Stimulated activated CD8-positive, alpha-beta memory T cell treated with anti-CD3 and anti-CD28 coated beads, Interleukin-4, amount 100 ng/mL, for 1 hour (primary cell): ENCODE measurements at places on chromosomes 7 and 10.

GRCh38 chr10:80137031-80137862 is 4.7 kb downstream of the PLAC9 start:
- DNase-seq: no peak

DNA sequence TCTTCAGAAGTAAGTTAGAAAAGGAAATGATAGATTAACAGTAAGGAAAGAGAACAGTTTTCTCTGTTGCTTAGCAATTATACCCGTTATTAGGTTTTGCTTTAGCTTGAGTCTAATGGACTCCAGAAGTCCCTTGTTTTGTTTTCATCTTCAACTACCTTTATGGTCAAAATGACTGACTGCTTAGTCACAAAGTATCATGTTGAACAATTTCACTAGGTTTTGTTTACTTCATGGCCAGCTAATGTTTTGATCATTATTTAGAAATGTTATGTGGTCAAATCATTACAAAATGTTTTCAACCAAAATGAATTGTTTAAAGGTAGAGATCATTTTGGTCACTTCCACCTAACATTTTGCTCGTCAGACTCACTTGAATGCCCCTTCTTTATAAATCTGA is 1.9 kb downstream of the UBN2 start:
- no peak for DNase-seq

DNA sequence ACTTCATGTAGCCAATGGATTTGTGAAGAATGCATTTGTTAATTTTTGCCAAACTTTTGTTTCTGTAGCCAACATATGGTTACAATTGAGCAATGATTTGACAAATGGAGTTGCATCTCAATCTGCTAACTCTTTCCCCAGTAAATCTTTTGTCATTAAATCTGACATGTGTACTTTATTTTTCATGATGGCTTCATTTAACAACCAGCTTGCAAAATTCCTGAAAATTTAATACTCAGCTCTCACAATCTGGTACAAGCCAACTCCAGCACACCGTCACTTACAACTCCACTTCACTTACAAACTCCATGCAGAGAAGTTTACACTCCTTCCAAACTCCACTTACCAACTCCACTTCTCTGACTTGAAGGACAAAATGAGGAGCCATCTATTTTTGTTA is 26.5 kb upstream of the HIBADH start:
- DNase-seq: no peak

DNA sequence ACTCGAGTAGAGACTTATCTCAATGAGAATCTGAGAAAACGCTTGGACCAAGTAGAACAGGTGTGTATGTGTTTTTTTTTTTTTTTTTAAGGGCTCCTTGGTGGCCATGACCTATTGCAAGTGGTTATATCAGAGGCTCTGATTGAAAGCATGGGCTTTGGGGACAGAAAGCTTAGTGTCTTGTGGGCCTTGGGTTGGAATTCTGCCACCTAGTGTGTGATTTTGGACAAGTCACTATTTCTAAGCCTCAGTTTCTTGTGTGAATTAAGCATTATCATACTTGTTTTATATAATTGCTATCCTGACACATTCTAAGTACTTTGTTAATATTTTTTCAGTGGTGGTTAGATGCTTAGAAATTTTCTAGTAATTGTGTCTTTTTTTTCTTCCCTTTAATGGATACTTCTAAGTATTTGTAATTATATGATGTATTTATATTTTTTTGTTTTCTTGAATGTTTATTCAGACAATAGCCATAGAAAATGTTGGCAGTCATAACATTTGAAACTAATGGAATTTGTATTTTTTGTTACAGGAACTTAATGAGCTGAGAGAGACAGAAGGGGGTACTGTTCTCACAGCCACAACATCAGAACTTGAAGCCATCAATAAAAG is 33.1 kb downstream of the SMC3 start:
- no peak for DNase-seq

- no peak for DNase-seq
These were observed 6.9 kb upstream of the GNG11 start for GRCh38 chr7:93914581-93915066.

GRCh38 chr7:121286742-121287734 is 41.8 kb upstream of the WNT16 start:
- no peak for DNase-seq

GRCh38 chr10:69870591-69870990 is 68.9 kb downstream of the COL13A1 start:
- no peak for DNase-seq

DNA sequence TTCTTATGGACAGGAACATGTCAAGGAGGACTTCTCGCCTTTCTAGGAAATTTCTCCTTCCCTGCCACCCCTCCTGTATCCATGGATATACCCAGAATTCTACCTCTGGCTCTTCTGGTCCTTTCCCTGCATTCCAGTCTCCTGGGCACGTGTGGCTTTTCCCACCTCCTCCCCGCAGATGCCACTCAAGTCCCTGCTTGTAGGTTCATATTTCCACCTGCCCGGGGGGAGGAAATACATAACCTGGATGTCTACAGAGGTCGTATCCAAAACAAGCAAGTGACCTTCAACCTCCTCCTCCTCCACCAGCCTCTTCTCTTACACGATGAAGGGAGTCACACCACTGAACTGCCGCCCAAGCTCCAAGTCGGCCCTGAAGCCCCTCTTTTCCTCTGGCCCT is 20.7 kb downstream of the FGFR2 start:
- no peak for DNase-seq

GRCh38 chr7:84837405-84837804 is 349.5 kb downstream of the SEMA3D start:
- no peak for DNase-seq

GRCh38 chr7:23759671-23760391 is 49.8 kb downstream of the STK31 start:
- no peak for DNase-seq

GRCh38 chr7:108440613-108441012 is 15.6 kb downstream of the NRCAM start:
- DNase-seq: no peak

DNA sequence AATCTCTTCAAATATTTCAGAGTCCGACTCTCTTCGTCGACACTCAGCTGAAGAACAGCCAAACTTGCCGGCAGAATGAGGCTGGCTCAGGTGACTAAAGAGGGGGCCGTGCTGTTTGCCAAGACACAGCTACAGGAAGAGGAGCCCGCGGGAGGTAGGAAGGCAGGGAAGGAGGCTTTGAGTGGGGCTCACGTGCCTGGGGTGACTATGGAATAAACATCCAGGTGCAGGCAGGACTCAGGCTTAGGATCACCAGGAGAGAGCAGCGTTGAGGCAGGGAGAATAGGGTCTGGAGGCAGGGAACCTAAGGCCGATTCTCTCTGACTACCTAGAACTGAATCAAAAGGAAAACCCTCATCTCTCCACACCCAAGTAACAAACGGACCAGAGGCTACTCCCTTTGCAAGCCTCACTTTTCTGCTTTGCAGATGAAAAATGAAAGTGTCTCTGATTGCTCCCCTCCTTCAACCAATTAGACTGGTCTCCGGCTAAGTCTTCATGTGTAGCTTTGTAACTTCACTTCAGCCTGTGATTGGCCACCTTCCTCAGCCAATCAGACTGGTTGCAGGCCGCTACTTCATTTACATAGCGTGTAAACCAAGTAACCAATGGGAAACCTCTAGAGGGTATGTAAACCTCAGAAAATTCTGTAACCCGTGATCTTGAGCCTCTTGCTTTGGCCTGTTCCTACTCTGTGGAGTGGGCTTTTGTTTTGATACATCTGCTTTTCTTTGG is 19.7 kb upstream of the BNIP3 start:
- no peak for DNase-seq

GRCh38 chr7:43198599-43199090 is 86.2 kb downstream of the HECW1 start:
- DNase-seq: no peak

DNA sequence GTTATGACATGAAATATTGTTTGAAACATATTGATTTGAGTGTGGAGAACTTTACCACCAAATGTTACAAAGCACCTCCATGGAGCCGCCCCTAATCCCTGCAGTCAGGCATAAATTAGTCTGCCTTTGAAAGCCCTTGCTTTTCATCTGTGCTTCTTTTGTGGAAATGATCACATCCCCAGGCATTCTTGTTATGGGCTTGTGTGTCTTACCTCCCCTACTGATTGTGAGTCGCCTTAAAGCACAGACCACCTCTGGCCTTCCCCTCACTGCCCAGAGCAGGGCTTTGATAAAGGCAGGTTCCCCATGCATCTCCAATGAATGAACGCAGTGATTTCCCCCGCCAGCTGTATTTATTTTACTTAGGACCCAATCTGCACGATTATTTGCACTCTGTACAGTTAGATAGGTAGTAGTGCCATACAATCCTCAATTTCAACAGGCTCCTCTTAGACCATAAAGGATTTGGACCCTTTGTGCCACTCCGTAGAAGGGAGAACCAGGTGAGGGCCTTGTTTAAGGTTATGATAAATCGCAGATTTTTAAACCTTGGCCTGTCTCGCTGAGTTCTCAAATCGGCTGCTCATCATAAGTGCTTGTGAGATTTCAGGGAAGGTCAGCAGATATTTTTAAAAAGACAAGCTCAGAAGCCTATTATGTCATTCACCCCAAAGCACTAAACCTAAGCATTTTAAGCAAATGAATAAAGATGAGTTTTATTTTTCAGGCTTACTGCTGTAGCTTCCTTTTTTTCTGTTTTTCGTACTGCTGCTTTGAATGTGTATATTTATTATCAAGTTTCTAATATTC is 107.8 kb downstream of the CUBN start:
- no peak for DNase-seq

- no peak for DNase-seq
These were observed 621.3 kb downstream of the KCNMA1 start for GRCh38 chr10:77016278-77016815.

GRCh38 chr7:3973264-3973663 is 672.2 kb downstream of the SDK1 start:
- DNase-seq: no peak

- no peak for DNase-seq
These were observed 327.6 kb upstream of the ZNF32 start for GRCh38 chr10:43976292-43976691.

DNA sequence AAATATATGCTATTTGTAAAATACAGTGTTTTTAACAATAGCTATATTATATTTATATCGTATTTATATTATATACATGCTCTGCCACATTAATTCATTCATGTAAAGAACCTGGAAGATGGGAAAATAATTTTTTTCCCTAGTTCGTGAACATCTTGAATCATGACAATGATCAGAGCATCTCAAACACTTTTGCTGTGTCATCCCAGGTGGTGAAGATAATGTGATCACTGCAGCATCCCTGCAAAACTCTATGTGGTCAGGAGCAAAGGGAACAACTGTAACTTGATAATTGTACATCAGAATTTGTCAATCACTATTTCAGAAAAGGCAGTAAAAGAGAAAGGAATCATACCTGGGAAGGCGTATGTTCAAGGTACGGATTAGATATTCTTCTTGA is 39.3 kb downstream of the RAPGEF5 start:
- no peak for DNase-seq

DNA sequence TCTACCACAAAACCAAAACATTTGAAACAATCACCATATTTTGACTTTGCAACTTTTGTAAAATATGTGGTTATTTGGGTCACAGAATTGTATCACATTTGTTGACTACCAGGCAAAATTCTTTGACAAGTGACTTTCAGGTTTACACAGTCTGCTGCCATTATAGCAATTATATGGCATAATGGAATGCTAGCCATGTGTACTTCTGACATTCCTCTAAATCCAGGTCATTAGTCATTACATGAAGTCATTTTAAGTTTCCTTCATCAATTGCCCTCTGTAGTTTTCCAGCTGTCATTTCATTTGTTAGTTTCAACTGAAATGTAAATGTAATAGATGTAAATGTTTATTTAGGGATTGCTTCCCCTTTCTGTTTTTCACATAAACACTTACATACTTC is 137.5 kb downstream of the IMMP2L start:
- DNase-seq: no peak

DNA sequence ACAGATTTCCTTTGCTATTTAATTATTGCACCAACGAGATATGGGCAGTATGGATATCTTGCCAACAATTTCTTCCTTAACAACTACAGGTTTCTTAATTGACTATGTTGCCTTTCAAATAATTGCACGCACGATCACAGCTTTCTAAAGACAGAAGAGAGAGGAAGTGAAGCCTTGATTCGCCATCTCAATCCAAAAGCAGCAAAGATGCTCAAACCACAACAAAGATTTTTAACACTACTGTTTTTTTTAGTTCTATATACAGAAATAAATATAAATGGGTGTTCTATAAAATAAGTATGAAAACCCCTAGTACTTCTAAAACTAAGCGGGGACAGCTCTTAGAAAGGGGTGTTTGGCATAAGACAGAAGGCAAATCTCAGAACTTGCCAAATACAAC is 251.3 kb downstream of the SFMBT2 start:
- no peak for DNase-seq

GRCh38 chr7:22640269-22640668 is 86.7 kb upstream of the IL6 start:
- no peak for DNase-seq

- DNase-seq: no peak
These were observed 10.4 kb downstream of the FFAR4 start for GRCh38 chr10:93576888-93577287.

GRCh38 chr10:18456984-18457383 is 194.4 kb downstream of the NSUN6 start:
- DNase-seq: no peak

DNA sequence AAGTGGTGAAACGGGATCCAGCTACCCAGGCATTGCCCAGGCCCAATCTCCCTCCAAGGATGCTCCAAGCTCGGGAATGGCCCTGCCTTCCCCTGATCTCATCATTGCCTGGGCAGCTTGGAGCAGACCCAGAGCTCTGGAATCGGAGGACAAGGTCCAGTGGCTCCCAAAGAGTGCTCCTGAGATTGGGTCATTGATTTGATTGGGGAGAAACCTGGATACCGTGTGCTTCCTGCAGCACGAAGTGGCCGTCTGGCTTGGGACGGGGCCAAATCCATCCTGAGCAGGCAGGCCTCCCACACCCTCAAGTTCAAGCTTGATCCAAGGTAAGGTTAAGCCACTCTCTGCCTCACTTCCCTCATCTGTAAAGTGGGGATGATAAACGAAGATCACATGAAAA is 69.9 kb downstream of the OAT start:
- no peak for DNase-seq

DNA sequence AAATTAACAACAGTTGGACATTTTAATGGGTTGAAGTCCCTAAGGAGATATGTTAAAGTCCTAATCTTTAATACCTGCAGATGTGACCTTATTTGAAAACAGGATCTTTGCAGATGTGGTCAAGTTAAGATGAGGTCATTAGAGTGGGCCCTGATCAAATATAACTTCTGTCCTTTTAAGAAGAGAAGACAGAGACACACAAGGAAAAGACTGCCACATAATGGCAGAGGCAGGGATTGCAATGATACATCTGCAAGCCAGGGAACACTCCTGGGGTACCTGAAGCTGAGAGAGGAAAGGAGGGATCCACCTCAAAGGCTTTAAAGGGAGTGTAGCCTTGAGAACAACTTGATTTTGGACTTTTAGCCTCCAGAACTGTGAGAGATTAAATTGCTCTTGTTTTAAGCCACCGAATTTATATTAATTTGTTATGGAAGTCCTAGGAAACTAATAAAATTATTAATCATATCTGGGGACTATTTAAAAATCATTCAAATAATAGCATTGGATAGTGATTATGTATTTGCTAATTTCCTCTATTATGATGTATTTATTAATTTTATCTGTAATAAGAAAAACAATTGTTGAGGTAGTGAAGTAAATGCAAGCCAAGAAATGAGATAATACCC is 700.0 kb upstream of the PCDH15 start:
- no peak for DNase-seq
